ENCODE measurements at places on chromosomes 5 and 9.

- DNase-seq, result no peak
Measured at GRCh38 chr9:95721061-95721531, 154.4 kb upstream of the ERCC6L2 start.

- no peak for DNase-seq
Measured at GRCh38 chr5:1027631-1028441, 19.2 kb downstream of the NKD2 start.

- DNase-seq, result no peak
Measured at GRCh38 chr9:91647371-91647770, 223.7 kb upstream of the NFIL3 start.

DNA sequence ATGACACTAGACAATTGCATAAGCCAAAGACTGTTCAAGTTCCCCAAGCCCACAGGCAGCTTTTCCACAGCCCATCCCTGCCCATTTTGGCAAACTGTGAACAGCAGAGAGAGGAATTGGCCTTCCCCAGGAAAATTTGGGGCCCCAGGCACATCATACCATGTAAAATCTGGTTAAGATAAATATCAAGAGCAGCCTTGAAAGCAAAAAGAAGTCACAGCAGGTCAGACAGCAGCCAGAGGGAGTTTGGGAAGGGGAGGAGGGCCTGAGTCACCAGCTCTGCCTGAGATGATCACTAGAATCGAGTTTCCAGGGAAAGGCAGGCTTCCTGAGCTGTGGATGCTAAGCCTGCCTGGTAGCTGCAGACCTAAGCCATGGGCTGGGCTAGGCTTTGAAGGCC lies 179.2 kb downstream of the RFK start:
- DNase-seq, result no peak

- no peak for DNase-seq
Measured at GRCh38 chr5:39622281-39622680, 197.5 kb upstream of the DAB2 start.

DNA sequence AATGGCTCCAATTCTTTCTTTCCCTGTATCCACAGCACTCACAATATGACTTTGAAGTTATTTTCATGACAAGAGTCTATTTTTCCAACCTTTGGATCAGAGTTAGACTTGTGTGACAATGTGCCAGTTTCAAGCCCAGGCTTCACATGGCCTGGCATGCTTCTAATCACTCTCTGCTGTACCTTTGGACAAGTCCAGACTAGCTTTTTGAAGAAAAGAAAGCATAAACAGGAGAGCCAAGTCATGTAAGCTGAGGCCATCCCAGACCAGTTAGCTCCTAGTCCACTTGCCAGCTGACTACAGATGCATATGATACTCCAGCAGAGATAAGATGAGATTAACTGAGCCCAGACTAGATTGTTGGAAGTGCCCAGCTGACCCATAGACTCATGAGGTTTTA lies 513.6 kb upstream of the C9orf72 start:
- no peak for DNase-seq

Data from activated B cell treated with CpG ODN at 0.5 μM for 24 hours (primary cell).